ENCODE measurements at places on chromosomes 2 and 18.

DNA sequence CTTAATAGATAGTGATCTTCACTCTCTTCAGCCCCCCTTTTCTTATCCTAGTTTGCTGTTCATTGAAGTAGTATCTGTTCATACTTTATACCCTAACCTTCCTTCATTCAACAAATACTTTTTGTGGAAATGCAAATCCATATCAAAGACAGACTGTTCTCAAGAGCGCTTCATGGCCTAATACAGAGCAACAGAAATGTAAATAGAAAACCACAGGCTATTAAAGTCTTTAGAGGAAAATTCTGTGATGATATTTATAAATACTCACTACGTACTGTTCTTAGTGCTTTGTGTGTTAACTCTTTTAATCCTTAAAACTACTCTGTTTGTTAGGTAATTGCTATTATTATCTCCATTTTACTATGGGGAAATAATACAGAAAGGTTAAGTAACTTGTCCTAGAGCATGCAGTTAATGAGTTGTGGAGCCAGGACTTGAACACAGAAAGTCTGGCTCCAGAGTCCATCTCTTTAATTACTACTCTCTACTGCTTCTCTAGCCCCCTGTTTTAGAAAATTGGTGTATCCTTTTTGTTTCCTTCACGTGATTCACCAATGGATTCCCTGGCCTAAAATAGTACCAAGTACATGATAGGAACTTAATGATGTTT, 2.9 kb downstream of the MDH1 start:
- DNase-seq = no peak

DNA sequence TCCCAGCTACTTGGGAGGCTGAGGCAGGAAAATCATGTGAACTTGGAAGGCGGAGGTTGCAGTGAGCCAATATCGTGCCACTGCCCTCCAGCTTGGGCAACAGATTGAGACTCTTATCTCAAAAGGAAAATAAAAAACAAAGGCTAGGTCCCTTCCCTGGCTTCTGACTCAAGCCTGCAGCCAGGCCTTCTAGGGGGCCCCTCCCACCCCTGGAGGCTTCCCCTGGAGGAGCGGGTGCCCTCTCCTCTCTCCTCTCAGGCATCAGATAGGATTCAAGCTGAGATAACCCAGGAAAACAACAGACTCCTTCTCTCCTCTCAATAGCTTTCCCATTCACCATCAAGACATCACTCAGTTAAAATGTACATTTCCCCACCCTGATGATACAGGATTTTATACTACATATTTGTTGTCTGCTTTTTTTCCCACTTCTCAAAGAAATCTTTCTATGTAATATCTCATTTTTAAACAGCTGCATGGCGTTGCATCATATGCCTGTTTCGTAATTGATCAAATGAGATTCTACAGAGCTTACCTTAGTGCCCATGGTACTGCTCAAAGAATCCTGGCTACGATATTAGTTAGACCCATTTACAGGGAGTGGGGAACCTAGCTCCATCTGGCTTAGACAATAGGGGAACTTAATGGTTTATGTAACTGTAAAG, 20.6 kb upstream of the C2orf72 start:
- no peak for DNase-seq

GRCh38 chr2:217970206-217970605, 32.6 kb downstream of the TNS1 start:
- no peak for DNase-seq

DNA sequence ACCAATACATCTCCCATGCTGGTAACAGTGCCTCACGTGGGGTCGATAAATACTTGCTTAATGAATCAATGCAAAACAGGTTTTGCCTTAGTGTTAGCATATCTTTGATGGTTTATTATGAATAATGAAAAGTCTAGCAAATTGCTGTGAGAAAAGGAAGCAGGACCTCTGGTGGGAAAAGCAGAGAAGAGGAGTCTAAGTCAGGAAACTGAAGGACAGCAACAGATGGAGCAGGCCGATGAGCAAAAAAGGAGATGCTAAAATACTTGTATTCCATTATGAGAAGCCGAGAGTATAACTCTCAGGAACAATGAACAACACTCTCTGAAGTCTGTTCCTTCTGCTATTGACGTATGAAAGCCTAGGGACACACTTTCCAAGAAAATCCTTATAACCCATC, 555.2 kb upstream of the KLHL29 start:
- no peak for DNase-seq

DNA sequence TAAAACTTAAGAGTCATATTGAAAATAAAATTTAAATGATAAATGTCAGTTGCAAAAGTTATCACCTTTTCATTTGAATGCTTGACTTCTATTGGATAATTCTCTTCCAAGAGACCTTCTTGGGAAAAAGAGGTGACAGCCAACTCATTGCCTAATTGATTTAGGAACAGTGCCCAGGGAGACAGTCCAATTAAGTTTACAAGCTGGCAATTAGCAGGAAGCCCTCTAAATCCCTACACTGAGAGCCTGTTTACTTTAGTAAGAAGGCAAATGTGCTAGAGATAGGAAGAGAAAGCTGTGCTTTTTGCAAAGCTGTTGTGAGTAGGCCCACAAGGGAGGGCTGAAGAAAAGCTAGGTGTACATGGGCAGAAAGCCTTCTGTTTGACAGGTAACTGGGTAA, 189.1 kb downstream of the WDPCP start:
- DNase-seq = no peak

DNA sequence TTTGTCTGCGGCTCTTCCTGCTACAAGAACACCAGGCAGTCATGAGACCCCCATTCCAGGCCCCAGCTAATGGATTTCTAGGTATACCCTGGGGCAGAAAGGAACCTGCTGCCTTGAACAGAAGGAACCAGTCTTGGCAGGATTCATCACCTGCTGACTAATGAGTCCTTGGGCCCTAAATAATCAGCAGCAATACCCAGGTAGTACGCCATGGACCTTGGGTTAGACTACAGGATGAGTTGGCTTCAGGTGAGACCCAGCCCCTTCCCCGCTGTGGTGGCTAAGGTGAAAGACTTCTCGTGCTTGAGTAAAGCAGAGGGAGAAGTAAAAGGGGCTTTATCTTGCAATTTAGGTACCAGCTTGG, 105.0 kb downstream of the SPIRE1 start:
- no peak for DNase-seq

DNA sequence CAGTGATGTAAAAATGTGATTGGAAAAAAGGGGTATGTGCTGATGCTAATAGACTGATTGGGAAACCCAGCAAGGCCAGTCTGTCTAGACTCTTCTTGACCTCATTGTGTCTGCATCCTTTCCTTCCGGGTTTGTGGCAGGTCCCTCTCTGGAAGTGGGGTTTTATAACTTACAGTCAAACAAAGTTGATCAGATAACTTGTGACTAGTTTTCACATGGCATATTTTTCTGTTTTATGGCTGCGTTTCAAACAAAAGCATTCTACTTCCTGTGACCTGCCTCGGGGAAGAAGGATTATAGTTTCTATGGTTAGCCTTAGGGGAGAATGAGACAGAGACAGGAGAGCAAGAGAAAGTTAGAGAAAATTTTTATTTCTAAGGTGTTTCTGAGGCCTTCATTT, 188.7 kb upstream of the HNMT start:
- no peak for DNase-seq

DNA sequence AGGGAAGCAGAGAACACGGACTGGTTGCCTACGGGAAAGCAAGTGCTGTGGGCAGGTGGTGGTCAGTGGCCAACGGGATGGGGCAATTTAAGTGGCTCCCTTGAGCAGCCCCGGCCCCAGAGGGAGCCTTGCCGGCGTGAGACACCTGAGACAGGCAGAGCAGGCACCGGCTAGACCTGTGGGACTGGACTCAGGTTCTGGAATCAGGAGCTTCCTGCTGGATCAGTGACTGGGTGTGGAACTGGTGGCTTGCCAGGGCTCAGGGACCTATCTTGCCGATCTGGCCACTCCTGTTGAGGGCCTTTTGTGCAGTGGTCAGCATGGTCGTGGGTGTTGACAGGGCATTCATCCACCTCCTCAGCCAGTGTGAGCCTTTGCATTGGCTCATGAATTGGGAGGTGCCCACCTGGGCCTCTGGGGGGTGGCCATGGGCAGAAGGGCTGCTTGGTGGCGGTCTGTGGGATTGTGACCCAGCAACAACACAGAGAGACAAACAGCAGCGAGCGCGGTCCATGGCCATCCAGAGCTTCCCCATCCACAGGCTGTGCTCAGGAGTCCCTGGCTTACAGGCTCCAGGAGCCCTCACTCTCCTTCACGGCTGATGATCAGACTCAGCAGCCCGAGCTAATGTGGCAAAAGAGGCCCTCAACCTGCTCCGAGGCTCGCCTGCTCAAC, 85.4 kb upstream of the ZNF516 start:
- DNase-seq = no peak

GRCh38 chr2:85175369-85176299, 42.4 kb downstream of the TCF7L1 start:
- DNase-seq = no peak

- DNase-seq = no peak
Measured at GRCh38 chr18:58025733-58026132, 18.3 kb upstream of the NEDD4L start.

DNA sequence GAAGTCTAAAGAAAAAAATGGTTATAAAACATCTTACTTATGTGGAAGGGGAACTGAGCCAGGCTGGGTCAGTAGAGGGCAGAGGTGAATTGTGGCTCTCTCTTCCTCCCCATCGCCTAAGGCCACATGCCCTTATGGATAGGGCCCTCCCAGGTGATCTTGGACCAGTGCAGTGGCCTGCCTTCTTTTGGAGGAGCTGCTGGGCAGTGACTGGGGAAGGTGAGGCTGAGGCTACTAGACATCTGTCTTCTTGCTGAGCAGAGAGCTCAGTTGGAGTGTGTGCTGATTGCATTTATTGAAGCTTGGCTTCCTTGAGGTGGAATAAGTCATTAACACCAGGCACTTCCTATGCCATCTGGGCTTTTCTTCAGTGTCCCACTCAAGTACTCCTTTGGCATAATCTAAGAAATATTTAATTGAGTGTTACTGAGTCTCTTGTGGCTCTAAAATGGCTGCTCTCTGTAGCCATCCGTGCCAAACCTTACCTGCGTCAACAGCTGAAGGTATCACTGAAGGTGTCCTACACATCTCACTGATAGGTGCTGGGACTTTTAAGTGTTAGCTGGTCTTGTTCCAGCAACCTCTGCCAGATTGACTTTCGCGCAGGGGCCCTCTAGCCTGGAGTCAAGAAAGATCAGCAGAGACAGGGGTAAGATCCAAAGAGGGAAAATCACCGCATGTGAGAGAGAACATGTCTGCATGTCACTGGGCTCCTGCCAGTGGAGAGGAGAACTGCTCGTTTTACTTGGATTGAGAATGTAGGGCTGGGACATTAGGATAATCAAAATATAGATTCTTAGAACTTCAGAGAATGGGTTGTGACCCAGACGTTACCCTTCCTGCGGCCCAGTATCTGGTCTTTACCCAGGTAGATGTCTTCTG, 256.1 kb downstream of the LTBP1 start:
- DNase-seq = no peak

- DNase-seq = no peak
Measured at GRCh38 chr2:31725444-31725843, 144.7 kb upstream of the SRD5A2 start.

- DNase-seq = no peak
Measured at GRCh38 chr2:209960045-209960444, 42.4 kb upstream of the RPE start.

DNA sequence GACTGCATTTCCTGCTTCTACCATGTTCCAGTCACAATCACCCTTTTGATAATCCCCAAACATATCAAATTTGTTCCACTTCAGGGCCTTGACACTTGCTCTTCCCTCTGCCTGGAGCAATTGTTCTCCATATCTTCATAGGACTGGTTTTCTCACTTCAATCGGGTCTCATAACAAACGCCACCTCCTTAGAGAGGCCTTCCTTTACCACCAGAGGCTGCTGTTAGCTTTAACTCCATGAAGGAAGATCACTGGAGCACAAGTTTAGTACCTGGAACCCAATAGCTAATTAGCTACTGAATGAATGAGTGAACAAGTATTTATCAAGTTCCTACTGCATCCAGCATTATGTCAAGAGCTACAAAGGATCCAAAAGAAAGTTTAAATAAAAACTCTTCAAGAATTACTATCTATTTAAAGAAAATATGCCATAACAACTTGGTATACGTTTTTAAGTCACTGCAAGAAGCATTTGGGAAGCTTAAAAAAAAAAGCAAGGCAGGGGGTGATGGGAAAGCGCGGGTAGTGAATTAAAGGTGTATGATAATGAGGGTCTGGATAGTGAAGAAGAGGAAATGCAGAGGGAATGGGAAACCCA, 58.8 kb downstream of the BAZ2B start:
- DNase-seq = no peak

- no peak for DNase-seq
Measured at GRCh38 chr18:48011926-48012465, 81.5 kb upstream of the SMAD2 start.

DNA sequence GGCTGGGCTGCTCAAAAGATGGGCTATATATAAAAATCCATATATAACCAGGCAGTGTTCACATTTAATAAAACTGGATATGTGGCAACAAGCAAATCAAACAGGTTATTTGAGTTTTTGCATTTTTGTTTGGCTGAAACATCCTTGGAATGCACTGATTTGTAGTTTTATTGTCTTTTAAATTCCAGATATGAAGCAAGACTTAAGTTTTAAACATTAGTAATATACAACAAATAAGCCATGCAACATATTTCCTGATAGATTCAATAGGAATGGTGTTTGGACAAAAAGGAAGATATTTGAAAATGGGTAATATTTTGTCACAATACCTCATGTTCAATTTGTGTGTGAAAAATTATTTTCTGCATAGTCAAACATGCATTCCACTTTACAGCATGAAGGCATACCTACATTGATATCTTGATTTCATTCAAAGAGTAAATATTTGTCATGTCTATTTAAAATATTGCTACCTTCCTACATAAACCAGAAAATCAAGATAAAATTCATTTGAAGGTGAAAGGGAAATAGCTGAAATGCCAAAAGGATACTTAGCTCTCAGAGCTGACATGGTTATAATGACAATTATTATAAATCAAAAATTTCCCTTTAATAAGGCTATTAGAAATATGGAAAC, 132.3 kb upstream of the NETO1 start:
- DNase-seq = no peak

DNA sequence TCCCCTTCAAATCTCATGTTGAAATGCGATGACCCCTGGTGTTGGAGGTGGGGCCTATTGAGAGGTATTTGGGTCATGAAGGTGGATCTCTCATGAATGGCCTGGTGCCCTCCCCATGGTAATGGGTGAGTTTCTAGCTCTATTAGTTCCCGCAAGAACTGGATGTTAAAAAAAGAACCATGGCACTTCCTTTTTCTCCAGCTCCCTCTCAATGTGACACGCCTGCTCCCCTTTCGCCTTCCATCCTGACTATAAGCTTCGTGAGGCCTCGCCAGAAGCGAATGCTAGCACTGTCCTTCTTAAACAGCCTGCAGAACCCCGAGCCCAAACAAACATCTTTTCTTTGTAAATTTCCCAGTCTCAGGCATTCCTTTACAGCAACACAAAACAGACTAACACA, 303.2 kb upstream of the REV1 start:
- DNase-seq = no peak

DNA sequence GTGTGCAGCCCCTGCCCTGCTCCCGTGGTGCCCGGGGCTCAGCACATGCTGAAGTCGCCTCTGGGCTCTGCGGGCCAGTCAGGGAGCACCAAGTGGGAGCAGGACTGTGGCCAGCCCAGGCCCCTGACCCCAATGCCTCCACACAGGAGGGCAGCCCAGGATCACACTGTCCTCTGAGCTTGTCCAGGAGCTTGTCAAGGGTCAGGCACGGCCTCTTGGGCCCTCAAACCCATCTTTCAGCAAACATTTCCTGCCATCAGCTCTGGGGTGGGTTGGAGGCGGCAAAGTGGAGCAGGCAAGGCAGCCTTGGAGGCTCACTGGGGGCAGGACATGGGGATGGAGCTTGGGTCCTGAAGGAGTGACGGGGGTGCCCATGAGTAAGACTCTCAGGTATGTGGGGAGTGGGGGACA, 10.3 kb downstream of the SNED1 start:
- no peak for DNase-seq

All from activated CD4-positive, alpha-beta T cell treated with anti-CD3 and anti-CD28 coated beads, Interleukin-2, amount 50 U/mL, for 4 hours (primary cell).